WTC11 (cell line): ENCODE measurements at places on chromosomes 6 and 20. TPM values are rescaled to one million over a fixed set of nuclear protein-coding genes. Genes with fewer than 3 reads are reported as not detected.

- DNase-seq = no peak
Observed at GRCh38 chr6:150069706-150070105, 785 bp upstream of the ULBP3 start.

DNA sequence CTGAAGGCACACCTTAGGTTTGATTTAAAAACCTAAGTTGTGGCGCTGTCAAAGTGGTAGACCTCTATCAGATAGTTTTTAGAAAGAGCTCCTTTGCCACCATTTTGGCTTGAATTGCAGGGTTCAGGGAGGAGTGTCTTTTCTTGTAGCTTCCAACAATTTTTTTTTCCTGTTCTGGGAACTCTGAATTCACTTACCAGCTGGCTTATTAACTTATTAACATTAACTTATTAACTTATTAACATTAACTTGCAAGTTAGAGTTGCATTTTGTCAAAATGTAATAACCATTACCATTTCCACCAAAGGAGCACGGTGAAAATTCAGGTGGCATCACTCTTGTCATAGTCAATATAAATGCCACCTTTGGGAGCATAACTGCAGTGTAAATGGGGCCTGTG lies 181.9 kb downstream of the ISM1 start:
- no peak for DNase-seq

DNA sequence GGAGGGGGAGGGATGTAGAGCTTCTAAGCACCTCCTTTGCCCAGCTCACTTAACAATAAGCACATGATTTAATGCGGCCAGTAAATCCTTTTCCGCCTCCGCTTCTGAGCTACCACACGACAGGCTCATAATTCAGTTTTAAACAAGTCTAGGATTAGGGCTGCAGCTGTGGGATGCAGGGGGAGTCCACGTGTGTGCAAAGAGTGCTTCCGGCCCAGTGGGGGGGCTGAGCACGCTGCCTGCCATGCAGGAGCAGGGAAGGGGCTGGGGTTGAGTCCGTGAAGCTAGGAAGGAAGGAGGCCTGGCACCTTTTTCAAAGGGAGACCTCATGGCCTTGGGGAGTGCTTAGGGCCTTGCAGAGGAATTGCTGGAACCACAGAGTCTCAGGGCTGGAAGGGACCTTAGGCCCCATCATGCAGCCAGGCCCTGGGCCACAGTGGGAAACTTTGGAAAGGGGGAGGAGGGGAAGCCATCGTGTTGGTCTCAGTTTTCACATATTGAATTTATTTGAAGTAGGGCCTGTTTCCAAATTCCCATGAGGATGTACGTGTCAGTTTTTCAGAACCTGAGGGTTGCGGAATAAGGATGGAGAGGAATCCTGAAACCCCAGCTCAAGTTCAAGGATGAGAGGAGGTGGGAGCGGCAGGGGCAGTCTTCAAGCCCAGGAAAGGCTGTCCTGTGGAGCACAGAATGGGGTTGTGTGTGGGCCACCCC lies 96.1 kb downstream of the VEGFA start:
- no peak for DNase-seq

- no peak for DNase-seq
Observed at GRCh38 chr6:44056392-44057237, 70.6 kb downstream of the MRPL14 start.

DNA sequence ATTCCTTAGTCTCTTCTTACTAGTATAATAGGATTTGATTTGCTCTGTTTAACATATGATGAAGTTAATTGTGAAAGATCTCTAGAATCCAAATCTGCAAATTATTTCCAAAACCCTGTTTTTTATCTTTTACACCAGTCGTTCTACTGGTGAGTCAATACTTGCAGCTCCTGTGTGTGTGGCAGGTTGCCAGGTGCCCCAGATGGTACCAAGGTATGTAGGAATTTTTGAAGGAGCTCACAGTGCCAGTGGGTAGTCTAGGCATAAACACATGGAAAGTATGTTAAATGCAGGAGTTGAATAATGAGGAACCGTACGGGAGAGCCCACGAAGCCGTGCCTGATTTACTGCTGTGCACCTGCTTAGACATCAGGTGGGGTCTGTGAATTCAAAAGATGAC lies 192.2 kb downstream of the FARS2 start:
- no peak for DNase-seq

- DNase-seq = no peak
Observed at GRCh38 chr6:4463236-4463635, 313.0 kb upstream of the CDYL start.

DNA sequence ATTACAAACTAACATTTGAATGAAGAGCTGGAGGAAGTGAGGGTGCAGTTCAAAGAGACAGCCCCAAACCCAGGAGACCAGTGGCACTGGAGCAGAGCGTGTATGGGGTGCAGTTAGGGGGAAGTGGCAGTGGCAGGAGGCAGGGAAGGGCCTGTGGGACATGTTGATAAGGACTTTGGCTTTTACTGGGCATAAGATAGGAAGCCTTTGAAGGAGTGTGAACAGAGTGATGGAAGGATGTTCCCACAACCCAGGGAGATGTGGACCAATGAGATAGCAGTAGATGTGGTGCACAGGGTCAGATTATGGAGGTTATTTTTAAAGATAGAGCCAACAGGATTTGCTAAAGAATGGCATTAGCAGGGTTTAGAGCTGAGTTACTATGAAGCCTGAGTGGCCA lies 56.4 kb downstream of the AIG1 start:
- DNase-seq = no peak

DNA sequence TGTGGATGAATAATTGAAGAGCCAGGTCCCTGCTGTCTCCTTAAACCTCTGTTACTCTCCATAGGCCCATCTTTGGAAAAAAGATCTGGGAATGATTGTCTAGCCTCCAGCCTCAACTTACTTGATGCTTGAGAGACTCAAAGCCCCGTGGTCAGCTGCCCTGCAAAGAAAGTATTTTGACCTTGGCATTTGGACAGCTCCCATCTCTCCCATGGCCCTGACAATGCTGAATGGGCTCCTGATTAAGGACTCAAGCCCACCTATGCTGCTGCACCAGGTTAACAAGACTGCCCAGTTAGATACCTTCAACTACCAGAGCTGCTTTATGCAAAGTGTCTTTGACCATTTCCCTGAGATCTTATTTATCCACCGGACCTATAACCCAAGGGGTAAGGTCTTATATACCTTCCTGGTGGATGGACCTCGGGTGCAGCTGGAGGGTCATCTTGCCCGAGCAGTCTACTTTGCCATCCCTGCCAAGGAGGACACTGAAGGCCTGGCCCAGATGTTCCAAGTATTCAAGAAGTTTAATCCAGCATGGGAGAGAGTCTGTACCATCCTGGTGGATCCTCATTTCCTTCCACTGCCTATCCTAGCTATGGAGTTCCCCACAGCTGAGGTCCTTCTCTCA lies 1.6 kb downstream of the ZSWIM1 start:
- DNase-seq = no peak

SEL1L2 gene
- 0.37 TPM in 1 of 3 replicates, not detected in the others for total RNA-seq

IMPG1 gene
- not detected in 3 replicates for total RNA-seq

SLC2A4RG gene
- 41.6 to 47.2 TPM (median 43.3 TPM) in 3 replicates for total RNA-seq
